ENCODE measurements at places on chromosomes 7 and 10.

GRCh38 chr10:120969219-120969645, 118.1 kb downstream of the WDR11 start:
- no peak for DNase-seq

DNA sequence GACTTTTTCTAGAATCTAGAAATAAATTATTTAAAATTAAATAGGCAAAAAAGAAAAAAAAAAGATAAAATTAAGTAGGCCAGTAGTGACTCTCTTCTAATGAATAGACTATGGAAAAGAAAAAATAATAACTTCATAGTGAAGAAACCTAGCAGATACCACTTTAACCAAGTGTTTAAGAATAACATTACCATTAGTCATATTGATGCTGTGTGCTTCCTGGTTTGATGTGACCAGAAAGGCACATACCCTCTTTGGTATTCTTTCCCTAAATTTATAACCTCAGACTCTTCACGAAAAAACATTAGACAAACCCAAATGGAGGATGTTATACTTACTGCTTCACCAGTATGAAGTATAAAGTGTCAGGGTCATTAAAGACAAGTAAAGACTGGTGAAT, 42.6 kb downstream of the KIF20B start:
- no peak for DNase-seq

- no peak for DNase-seq
Observed at GRCh38 chr10:61188691-61189090, 244.7 kb upstream of the RHOBTB1 start.

DNA sequence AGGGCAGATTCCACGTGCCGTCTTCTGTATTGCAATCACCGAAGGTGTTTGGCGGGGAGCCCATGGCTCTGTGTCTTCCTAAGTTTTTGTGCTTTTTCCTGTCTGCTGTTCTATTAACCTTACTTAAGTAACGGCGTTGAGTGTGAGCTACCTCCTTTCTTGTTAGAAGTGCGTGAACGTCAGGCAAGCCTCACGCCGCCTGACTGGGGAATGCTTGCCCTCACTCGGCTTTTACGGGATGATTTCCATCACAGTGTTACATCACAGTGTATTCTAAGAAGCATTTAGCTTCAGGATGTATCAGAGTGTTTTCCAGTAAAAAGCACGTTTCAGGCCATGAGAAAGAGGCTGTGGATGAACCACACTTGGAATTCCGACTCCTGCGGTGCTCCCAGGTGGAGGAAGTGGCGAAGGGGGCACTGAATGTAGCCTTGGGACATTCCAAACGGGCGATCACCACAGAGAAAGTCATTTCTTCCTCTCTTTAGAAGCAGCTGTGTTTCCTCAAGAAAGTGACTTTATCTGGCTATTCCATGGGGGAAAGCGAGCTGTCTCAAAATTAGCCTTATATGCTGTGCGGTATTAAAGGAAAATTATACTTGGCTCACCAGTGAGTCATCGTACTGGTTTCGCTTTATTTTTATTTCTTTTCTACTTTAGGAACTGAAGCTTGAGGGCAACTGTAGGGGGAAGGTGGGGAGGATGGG, 290.7 kb downstream of the KLF6 start:
- no peak for DNase-seq

DNA sequence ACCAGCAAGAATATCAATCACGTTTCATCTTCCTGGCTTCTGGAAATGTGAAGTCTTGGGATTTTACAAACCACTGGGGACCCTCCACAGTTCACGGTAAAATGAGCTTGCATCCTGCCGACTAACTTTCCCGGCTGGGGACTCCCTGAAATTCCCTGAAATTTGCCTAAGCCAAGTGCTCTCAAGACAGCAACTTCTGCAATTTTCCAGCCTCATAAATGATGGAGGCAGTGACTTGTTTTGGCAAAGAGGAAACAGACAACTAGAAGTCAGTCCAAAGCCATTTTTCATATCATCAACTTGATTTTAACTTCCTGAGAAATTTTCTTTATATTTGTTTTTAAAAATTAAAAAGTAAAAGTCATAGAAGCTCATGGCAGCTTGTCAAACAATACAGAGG, 212.3 kb downstream of the FANK1 start:
- no peak for DNase-seq

DNA sequence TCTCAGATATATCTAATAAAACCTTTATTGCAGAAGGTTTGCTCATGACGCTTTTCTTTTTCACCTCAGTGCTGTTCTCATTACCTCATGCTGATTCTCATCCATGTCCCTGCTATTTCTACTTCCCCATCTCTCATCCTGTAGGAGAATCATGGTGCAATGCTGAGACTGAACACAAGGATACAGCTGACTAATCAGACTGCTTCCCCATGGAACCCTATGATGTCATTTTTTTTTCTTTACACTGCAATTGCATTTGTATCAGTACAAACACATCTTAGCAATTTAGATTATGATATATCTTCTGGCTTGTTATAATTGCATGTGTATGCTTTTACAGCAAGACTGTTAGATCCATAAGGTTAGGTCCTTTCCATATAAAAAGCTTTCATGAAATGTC, 93.7 kb downstream of the SEMA3A start:
- DNase-seq: peak; percentile 30

Data from HuH-7 (cell line).